Activated CD4-positive, alpha-beta T cell treated with anti-CD3 and anti-CD28 coated beads for 24 hours (primary cell): ENCODE measurements at places on chromosomes 1 and 21.

DNA sequence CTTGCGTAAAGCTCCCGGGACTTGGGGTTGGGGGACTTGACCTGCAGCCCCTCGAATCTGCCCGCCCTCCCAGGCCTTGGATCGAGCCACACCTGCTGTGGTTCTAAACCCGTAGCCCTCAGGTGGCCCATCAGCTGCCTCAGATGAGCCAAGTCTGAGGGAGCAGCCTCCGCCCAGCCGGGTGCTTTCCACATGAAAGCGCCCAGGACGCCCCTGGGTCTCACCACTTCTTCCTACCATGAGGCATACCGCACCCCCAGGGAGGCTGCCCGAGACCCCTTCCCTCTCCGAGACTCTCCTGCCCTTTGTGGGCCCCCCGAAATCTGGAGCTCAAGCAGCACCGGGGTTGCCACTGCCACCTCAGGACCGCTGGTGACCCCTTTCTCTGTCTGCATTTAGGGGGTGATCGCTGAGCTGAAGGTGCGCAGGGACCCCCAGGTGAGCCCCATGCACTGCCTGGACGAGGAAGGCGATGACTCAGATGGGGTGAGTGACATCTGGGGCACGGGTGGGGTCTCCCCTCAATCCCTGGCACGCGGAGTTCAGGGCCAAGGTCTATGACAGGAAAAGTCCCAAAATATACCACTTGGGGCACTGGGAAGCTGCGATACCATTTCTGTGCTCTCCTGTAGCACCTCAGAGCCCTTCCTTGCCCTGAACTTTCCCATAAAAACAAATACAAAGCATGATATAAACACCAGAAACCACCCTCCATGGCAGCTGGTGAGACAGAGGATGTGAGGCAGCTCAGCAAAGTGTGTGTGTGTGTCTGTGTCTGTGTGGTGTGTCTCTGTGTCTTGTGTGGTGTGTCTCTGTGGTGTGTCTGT is 68.5 kb downstream of the SLC19A1 start:
- DNase-seq = no peak

GRCh38 chr1:172460887-172461315 is 17.0 kb upstream of the PIGC start:
- DNase-seq = no peak

- DNase-seq = no peak
These were observed 6.0 kb downstream of the TRAPPC10 start for GRCh38 chr21:44018127-44018526.

- DNase-seq = no peak
These were observed 415.7 kb upstream of the DAB1 start for GRCh38 chr1:57839526-57839925.

DNA sequence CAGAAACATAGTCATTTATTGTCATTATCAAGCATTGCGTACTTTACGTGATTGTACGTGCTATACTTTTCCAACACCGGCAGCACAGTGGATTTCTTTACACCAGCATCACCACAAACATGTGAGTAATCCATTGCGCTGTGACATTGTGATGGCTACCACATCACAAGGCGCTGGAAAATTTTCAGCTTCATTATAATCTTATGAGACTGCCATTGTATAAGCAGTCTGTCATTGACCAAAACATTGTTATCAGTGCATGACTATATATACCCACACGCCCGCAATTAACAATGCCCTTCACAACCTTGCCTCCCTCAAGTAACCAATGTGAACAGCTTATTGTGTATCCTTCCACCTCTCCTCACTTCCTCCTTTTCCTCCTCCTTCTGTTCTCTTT is 137.6 kb downstream of the ZZZ3 start:
- DNase-seq = no peak

DNA sequence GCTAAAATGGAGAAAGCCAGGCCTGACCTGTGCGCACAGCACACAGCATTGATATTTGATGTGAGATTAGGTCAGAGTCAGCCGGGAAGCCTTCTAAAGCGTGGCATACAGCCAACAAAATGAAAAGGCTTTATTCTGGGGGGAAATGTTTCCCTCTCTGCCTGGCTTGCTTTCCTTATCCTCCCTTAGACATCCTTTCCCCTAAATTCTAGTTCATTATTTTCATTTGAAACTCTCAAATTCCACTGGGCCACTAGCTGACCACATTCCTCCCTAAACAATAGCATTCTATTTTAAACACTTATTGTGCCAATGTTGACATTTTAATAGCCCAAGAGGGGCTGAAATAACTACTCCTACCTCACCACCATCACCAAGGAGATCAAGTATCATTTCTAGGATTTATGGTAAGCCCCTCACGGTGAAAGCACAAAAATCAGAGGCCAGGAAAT is 49.4 kb downstream of the LEPR start:
- DNase-seq = no peak

DNA sequence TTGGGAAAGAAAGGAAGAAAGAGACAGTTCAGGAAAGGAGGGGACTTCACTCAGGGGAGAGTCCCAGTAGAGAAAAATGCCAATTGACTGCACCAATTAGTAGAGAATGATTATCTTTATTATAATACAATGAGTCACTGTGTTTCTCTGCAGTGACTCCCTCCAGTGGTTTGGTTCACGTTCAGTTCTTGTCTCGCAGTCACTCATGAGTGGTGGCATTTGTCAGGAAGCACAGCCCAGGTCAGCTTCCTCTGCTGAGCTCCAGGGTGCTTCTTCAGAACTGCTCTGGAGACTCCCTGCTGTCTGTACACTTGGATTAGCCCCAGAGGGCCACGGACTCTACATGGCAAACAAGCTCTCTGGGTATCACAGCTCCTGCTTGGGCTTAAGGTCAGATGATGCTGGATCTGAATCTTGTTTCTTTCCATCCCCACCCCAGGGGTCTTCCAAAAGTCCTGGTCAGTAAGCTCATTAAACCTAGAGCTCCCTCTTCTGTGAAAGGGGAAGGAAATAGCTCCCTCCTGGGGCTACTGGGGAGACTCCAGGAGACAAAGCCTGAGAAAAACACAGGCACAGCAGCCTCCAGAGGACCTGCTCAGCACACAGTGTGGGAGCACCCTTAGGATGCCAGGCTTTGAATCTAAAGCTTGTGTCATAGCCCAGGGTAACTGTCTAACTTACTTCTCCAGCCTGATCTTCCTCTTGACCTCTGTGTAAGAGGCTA is 619.0 kb downstream of the AJAP1 start:
- no peak for DNase-seq

DNA sequence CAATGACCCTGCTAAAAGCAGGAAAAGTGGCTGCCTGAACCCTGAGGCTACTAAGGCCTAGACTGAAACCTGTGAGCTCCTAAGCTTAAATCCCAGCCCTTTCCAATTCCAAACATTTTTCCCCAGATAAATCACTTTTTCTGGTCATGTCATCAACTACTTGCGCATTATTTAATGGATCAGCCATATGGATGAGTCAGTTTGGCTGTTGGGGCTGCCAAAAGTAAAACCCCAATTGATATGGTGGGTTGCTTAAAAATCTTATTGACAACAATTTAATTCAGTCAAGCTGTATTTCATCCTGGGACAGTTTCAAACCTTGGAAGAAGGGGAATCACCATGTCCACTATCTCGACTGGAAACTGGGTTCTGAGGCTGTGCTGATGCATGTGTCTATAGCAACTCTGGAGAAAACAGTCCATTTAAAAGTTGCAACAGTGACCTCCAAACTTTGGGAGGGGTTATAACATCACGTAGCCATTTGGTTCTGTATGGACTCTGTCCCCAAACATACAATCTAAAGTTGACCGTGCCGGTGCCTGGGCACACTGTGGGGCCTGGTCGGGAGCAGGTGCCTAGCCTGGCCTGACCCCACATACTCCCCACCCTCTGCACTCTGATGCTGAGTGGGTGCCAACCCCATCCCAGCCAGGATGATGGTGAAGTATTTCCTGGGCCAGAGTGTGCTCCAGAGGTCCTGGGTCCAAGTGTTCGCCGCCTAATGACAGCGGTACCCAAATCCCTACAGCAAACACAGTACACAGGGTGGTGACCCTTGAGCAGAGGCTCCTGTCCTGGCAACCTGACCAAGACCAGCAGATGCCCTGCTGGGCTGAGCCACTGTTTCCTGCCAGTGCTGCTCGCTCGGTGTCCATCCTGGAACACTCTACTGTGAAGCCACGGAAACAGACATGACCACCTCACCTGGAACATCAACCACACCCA is 46.5 kb upstream of the LRRC52 start:
- DNase-seq = no peak

DNA sequence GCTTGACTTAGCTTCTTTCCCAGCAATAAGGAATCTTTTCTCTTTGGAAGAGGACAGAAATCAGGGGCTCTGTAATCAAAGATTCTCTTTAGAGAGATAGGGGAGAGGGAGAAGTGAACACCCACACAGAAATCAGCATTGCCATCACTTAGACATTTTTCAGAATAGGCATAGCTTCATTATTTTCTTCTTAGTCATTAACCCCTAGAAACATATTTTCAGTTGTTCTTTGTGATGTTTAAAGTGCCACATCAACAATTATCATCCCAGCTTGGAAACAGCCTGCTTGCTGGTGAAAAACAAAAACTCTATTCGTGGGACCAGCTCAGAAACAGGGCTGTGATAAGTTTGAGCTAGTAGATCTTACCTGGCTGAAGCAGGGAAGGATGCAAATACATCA is 88.3 kb upstream of the SLC44A3 start:
- no peak for DNase-seq
